ENCODE measurements at places on chromosomes 4 and X.
A peak's percentile ranks its signal among the peaks of the same experiment; 100 is the strongest.

DNA sequence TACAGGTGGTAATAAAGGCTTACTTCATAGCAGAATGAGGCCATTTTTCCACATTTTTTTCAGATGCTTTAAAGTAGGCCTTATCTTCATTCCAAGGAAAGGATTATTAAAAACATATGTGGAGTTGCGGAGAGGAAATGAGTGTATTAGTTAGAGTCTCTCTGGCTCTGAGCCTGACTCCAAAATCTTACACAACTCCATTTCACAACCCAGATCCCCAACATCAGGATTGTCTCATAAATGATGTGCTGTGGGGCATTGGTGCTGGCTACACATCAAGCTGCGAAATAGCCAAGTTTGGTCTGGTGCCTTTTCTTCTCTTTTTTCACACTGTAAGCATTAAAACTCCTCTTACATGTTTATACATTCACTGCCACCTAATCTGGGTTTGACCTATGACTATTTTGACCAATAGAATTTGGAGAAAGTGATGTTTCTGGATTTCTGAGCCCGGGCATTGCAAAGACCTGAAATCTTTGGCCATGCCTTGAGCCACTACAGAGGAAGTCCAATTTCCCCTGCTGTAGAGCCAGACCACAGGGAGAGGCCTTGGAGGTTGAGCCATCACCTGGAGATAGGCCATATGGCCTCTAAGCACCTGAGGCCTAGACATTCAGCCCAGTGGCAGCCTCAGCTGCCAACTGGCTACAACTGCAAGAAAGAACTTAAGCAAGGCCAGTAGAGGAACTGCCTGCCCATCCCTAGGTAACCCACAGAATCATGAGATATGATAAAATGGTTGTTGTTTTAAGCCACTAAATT lies 16.7 kb upstream of the SOD3 start:
- DNase-seq = no peak

GRCh38 chr4:141254326-141254725 lies 33.6 kb downstream of the ZNF330 start:
- no peak for DNase-seq

GRCh38 chr4:1255151-1255550 lies 6.2 kb upstream of the CTBP1 start:
- no peak for DNase-seq

GRCh38 chr4:61541459-61541858 lies 341.3 kb downstream of the ADGRL3 start:
- no peak for DNase-seq

GRCh38 chrX:153460826-153461225 lies 9.6 kb downstream of the HAUS7 start:
- DNase-seq = peak; percentile 9

DNA sequence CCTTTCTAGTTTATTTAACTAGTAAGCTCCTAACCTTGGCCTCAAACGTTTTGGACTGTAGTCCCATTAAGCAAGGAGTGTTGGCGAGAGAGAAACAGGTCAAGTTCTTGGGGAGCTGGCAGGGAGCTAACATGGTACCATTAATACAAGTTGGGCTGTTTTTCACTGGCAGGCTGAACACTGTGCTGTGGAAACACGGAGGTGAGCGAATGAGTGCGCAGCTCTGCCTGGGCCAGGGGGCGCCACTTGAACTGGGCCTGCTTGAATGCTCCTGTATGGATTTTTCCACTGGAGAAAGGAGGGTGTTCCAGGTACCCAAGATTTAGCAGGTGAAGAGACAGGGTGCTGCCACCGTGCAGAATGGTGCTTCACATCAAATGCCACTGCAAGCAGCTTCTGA lies 7.4 kb upstream of the SMS start:
- DNase-seq = no peak

GRCh38 chrX:112512509-112512908 lies 167.2 kb downstream of the LHFPL1 start:
- no peak for DNase-seq

GRCh38 chr4:147580396-147580795 lies 36.8 kb upstream of the TMEM184C start:
- DNase-seq = no peak

- DNase-seq = no peak
These were observed 246.7 kb downstream of the HS3ST1 start for GRCh38 chr4:11182031-11182430.

- no peak for DNase-seq
These were observed 38.6 kb downstream of the TRPC5OS start for GRCh38 chrX:111914398-111915090.

DNA sequence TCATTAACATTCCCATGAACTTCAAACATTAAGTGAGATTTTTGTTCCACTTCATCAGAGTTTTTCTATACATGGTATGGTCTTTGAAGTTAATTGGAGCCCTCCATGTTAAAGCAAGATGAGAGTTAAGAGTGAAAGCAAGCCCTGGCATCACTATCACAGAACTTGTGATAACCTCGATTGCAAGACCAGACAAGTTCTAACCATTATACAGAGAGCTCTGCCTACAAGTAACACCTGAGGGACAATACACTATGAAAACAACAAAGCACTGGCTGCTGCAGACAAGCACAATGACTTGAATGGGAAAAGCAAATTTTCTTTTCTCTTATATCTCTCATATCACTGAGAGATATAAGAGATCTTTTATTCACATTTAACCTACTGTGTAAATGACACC lies 126.6 kb upstream of the GYPA start:
- no peak for DNase-seq

DNA sequence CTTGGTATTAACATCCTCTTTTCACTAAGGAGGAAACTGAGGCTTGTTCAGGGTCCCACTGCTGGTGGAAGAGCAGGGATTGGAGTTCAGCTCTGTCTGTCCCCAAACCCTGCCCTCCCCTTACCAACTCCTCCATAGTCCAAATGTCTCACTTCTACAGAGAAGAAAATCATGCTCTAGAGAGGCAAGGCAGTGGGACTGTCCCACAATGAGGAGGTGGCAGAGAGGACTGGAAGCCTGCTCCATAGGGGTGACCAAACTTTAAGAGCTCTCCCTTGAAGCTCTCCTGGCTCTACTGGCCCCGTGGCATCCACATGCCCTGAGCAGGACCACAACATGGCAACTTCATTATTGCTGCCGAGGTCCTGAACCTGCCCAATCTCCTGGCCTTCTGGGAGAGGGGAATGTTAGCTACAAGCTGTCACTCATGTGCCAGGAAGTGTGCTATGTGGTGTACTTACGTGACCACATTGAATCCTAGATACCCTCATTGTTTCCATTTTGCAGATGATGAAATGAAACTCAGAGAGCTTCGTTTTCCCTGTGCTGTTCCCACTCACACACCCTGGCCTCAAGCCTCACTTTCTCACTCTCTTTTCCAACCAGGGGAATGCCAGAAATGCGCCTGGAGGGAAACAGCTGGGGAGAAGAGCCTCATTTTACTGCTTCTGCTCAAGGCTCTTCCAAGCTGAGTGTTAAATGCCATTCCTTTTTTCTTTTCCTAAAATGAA lies 71.5 kb downstream of the ANAPC4 start:
- DNase-seq = no peak

GRCh38 chr4:168731006-168731636 lies 234.3 kb downstream of the PALLD start:
- no peak for DNase-seq

DNA sequence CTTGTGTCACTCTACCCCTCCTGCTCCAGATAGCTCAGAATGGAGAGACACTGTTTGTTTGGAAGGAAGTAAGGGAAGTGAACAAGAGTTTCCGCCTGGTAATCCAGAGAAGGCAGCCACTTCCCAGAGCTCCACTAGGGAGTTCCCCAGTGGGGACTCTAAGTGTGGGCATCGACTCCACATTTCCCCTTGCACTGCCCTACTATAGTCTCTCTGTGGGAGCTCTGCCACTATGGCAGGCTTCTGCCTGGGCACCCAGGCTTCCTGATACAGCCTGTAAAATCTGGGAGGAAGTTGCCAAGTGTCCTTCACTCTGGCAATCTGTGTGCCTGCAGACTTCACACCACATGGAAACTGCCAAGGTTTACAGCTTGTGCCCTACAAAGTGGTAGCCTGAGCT lies 245.8 kb upstream of the DMD start:
- no peak for DNase-seq

DNA sequence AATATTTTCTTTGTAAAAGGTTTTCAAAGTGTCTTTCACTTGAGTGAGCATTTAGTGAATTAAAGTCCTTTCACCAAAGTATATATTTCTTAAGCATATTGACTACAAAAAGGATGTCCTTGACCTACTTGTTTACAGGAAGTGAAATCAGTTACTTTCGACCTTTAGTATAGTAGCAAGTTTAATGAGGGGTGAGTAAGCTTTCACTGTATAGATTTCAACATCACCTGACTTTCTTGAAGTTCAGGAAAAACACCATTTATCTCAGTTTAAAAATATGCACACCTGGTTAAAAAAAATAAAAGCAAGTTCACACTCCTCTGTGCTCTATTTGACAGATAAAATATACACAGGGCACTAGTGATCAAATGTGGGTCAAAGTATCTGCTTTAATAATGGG lies 88.1 kb downstream of the CCSER1 start:
- no peak for DNase-seq

DNA sequence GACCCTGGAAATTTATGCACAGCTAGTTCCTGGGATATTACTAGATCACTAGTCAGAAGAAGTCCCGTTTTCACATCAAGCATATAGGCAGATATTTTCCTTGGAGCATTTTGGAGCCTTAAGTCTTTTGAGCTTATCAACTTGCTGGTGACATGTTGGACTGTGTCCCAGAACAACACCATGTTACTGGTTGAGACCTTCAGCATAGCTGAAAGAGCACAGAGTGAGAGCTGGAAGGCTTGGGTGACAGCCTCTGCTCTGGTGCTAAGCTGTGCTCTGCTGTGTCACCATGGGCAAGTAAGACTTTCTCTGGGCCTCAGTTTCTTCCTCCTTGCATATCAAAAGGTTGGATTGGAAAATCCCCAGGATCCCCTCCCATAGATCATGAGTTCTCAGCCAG lies 116.6 kb upstream of the FRMPD4 start:
- no peak for DNase-seq

- no peak for DNase-seq
These were observed 11.2 kb upstream of the BRS3 start for GRCh38 chrX:136476501-136476900.

DNA sequence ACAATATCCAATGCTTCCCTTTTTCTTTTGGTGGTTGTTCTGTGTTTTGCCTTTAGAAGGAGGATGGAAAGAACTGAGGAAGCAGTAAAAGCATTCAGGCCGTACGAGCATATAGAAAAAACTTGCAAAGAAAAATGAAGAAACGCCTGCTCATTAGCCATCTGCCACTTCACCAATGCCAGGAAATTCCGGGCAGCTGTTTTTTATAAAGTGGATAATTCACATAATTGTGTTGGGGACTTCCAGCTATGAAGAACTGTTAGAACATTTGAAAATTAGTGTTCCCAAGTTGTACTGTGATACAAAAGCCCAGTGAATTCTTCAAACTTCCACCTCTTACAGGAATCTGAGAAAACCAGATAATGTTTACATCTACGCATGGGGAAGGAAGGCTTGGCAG lies 11.7 kb downstream of the RELL1 start:
- DNase-seq = no peak

- no peak for DNase-seq
These were observed 17.6 kb downstream of the MAGEA8 start for GRCh38 chrX:149898554-149898953.

GRCh38 chr4:31655328-31655727 lies 935.2 kb downstream of the PCDH7 start:
- no peak for DNase-seq

GRCh38 chr4:75007891-75008290 lies 75.0 kb downstream of the PARM1 start:
- no peak for DNase-seq

GRCh38 chr4:16772366-16772850 lies 126.0 kb downstream of the LDB2 start:
- DNase-seq = no peak

DNA sequence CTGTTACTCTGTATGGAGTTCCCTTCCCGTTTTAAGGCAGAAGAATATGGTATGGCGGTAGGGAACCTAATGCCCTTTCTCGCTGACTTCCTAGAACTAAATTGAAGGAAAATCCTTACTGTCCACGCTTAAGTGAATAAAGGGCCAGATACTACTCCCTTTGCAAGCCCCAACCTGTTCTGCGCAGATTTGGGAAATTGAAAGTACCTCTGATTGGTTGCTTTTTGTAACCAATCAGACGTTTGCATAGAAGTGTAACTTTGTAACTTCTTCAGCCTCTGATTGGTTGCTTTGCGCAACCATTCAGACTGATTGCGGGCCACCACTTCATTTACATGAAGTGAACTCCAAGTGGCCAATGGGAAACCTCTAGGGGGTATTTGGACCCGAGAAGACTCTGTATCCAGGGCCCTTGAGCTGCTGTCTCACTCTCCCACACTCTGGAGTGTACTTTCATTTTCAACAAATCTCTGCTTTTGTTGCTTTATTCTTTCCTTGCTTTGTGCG lies 1.2 kb upstream of the TMEM33 start:
- DNase-seq = no peak

DNA sequence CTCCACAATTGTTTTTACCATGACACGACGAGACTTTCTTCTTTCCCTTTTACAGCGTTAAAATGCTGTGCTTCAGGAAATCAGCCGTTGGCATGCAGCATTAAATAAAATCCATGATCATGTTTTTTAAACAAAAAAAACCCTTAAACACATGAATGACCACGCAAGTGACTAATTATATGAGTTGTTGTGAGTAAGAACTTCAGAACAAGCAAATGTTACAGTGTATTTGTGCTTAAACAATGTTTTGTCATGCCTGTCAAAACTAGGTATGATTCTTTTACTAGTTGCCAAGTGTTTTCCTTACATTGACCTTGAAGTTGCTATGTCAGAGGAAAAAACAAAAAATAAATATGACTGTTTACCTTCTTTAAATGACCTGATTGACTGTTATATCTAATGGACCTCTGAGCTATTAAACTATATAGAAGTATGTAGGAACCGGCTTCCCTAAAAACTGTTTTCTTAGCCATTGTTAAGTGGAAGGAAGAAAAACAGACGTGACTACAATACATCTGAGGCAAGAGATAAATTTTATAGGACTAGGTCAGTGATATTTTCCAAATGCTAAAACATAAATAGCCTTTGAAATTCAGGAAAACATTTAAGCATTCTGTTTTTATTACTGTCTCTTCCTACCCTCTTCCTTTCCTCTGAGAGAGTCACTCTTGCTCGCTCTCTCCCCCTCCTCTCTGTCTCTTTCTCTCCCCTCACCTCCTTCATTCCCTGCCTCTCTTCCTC lies 197.1 kb downstream of the PALLD start:
- DNase-seq = no peak

DNA sequence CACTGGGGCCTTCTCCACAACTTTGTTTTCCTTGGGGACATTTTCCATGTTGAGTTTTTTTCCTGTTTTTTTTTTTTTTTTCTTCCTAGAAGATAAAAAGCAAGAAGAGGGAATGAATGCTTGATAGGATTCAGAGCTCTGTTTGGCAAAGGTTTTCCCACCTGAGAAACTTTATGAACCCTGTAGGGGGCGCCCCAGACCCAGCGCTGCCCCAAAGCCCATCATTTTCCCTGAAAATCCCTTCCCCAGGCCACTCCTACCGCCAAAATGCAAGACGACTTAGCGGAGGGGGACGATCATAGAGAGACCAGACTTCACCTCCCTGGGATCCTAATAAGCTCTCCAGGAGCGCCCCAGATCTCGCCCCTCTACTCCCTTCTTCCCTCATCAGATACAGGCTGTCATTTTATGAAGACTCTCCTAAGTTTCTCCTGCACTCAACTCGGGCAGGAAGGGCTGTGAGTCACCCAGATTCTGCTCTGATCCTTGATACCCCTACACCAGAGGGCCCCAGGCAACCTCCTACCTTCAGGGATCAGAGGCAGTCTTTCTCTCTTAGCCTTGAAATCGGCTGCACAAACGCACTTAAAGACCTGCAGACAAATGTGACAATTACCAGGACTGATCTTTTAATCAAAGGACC lies 1.4 kb downstream of the BEX5 start:
- no peak for DNase-seq
